ENCODE measurements at places on chromosomes 4 and X.

DNA sequence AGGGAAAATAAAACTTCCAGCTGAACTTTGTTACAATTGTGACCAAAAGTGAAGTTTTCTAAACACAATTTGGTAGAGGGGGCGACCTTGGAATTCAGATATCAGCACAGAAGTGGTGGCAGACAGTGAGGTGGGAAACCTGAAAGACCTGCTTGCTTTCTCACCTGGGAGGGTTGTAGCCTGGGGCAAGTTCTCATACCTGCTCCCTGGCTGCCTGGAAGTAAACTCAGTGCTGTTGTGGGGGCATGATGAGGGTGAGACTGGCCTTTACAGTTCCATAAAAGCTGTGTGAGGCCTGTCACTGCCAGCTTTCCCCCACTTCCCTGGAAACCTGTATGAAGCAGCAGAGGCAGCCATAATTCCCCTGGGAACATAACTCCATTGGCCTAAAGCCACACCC is 1180.2 kb downstream of the FAM133A start:
- no peak for DNase-seq

- no peak for DNase-seq
Observed at GRCh38 chr4:176302283-176303275, 17.2 kb upstream of the SPCS3 start.

DNA sequence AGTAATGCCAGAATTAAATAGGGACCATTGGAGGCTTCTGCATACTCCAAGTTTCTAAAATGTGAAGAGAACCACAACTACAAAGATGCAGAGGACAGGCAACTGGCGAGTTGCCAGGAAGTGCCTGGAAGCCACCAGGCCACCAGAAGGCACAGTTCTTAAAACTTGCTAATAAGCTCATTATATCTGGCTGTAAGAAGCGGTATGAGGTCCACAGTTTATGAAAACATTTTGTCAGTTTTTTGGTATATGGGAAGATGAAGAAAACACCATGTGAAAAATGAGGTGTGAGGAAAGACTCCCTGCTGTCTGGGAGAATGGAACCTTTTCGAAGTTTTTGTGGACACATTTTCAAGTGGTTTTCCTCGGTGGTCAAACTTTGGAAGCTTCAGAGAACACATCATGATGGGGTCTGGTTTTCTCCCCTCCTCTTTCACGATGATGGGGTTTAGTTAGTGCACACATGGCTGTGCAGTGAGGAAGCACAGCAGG is 202.7 kb downstream of the NR3C2 start:
- no peak for DNase-seq

DNA sequence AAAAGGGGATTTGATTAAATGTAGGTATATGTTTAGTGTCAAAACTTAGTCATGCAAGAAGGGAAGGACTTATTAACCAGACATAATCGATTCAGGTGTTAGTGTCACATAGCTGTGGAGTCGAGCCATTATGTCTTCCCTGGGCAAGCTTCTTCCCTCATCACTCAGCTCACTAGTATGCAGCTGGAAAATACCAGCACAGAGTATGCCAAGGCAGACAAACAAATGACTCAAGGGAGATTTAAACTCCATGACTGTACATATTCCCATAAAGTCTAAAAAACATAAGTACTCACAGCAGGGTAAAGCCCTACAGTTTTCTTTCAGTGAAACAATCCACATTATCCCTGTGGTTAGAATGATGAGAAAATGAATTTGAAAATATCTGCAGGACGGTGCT is 304.5 kb downstream of the CBLL2 start:
- DNase-seq: peak; percentile 0

- DNase-seq: no peak
Observed at GRCh38 chrX:40109288-40110008, 11.7 kb upstream of the BCOR start.

- no peak for DNase-seq
Observed at GRCh38 chr4:8398347-8398746, 42.2 kb downstream of the ACOX3 start.

GRCh38 chrX:29043746-29044145 is 456.5 kb downstream of the IL1RAPL1 start:
- DNase-seq: no peak

GRCh38 chr4:36328130-36328529 is 46.7 kb downstream of the DTHD1 start:
- no peak for DNase-seq

DNA sequence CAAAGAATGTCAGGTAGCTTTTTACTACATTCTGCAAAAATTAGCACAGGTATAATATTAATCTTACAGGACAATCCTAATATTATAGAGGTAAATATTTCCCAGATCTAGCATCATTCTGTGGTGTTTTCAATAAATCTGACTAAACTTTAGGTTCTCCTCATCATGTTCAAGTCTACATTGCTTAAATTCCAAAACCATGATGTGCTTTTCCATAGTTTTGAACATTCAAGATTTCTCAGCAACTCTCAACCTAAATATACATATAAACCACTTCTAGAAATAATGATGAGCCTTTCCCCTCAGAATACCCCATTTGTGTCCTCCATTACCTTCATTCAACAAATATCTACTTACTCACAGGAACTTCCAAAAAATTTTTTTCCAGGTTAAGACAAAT is 23.1 kb downstream of the EIF4E start:
- DNase-seq: no peak

GRCh38 chr4:16217300-16218051 is 8.8 kb downstream of the TAPT1 start:
- DNase-seq: no peak

GRCh38 chrX:32448320-32448719 is 763.0 kb downstream of the DMD start:
- DNase-seq: no peak

GRCh38 chr4:11632025-11632424 is 203.3 kb upstream of the HS3ST1 start:
- DNase-seq: no peak

- peak; percentile 5 for DNase-seq
Observed at GRCh38 chr4:112099701-112100297, 45.5 kb upstream of the FAM241A start.

GRCh38 chrX:103640401-103641155 is 11.8 kb downstream of the TCEAL1 start:
- DNase-seq: no peak

- DNase-seq: no peak
Observed at GRCh38 chr4:109994415-109994827, 81.7 kb downstream of the EGF start.

DNA sequence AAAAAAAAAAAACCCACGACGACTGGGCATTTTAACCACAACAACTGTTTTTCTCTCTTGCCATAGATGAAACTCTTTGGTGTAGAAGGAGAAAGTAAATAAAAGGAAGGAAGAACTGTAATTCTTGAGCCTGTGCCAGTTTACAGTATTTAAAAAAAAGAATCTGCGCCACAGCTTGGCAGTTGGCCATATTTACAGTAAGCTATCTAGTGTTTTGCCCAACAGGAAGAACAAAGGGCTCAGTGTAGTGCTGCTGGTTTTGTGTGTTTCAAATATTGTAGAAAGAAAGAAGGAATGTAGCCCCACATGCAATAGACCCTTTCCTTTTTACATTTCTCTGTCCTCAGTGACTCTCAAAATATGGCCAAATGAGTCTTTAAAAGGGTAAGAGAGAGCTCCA is 66.1 kb downstream of the NR3C2 start:
- no peak for DNase-seq

DNA sequence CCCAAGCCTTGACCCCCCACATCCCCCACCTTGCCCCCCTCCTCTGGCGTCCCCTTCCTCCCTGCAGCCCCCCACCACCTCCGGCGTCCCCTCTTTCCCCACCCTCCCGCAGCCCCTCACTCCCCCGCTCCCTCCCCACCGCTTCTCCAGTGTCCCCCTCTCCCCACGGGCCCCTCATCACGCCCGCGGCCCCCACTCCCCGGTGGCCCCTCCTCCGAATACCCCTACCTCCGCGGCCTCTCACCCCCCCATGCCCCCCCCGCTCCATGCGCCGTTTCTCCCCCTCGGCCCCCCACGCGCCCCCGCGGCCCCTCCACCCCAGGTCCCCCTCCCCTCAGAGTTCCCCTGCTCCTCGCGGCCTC is 562 bp downstream of the RNF212 start:
- no peak for DNase-seq

DNA sequence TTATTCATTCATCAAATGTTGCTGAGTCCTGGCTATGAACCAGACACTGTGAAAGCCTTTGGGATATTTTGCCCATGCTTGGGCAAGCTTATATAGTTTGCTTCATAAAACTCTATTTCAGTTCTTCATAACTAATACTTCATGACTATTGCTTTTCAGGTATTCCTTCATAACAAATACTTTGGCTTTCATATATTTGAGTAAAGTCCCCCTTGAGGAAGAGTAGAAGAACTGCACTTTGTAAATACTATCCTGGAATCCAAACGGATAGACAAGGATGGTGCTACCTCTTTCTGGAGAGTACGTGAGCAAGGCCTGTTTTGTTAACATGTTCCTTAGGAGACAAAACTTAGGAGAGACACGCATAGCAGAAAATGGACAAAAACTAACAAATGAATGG is 1.7 kb upstream of the AFP start:
- no peak for DNase-seq

- DNase-seq: no peak
Observed at GRCh38 chrX:50003467-50003866, 81.1 kb downstream of the CLCN5 start.

- DNase-seq: no peak
Observed at GRCh38 chr4:163191999-163192398, 25.3 kb upstream of the NAF1 start.

- peak; percentile 1 for DNase-seq
Observed at GRCh38 chr4:82201805-82202641, 171.8 kb downstream of the HNRNPD start.

GRCh38 chr4:145177906-145178538 is 2.4 kb downstream of the OTUD4 start:
- DNase-seq: no peak

DNA sequence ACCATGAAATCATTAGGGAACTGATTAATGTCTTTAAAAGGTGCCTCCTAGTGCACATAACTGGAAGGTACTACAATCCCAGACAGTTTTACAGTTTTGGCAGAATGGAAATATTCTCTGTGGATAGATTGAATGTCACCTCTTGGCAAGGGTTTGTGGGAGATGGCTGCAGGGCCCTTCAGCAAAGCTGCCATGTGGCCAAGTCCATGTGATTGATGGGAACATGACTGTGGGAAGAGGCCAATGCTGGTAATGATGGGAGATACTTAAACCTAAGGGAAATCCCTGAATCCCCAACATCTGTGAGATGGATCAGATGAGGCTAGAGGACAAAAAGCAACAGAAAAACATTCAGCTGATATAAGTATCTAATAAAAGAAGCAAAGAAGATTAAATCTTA is 493.7 kb downstream of the MAGEE1 start:
- no peak for DNase-seq

- DNase-seq: no peak
Observed at GRCh38 chr4:105805501-105806120, 89.7 kb upstream of the NPNT start.

- DNase-seq: no peak
Observed at GRCh38 chr4:40550948-40551462, 78.7 kb downstream of the RBM47 start.

All from H54 (cell line).